ENCODE measurements at places on chromosomes 11 and 22. TPM values are rescaled to one million over a fixed set of nuclear protein-coding genes. Genes with fewer than 3 reads are reported as not detected.

- no peaks in the 10 kb centered on the region for H3K27me3 ChIP-seq
- no peak overlapping the region for H3K27ac ChIP-seq
- H3K36me3 ChIP-seq, result peaks cover 21% of the 10 kb centered on the region
Observed at GRCh38 chr11:764322-765024, 12.8 kb downstream of the GATD1 start.

DNA sequence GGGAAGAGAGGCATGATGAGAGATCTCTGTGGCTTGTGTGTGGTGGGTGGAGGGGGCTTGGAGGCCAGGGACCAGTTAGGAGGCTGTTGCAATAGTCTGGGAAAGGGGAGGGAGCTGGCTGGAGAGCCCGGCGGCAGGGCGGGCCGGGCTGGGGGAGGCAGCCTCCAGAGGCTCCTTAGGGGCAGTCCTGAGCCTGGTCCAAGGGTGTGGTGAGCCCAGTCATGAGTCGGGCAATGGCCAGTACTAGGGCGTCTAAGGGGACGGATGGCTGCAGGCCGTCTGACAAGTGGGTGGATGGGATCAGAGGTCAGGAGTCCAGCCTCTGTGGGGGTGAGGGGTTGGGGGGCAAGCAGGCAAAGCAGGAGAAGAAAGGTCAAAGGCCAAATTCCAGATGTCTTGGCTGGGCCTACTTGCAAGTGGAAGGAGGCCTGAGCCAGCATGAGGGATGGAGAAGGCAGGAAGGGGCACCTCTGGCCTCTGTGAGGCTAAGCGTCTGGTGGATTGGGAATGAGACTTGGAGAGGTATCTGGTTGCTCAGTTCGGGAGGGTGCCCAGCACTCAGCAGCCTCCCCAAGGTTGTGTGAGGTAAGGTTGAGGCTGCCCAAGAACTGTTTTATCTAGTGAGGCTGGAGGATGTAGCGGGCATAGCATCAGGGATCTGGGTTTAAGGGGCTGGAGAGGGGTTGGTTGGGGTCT lies 6.0 kb upstream of the CD248 start:
- peaks cover 7% of the 10 kb centered on the region for H3K4me1 ChIP-seq
- no peaks in the 10 kb centered on the region for H3K36me3 ChIP-seq
- no peak overlapping the region for H3K27ac ChIP-seq
- H3K4me3 ChIP-seq, result no peak overlapping the region

GRCh38 chr11:110479108-110480101 lies 49.7 kb downstream of the FDX1 start:
- no peaks in the 10 kb centered on the region for H3K4me1 ChIP-seq
- H3K27me3 ChIP-seq, result no peaks in the 10 kb centered on the region
- no peak overlapping the region for H3K4me3 ChIP-seq
- H3K27ac ChIP-seq, result no peak overlapping the region

- H3K4me3 ChIP-seq, result no peak overlapping the region
- DNase-seq, result no peak
- H3K36me3 ChIP-seq, result no peaks in the 10 kb centered on the region
- H3K27me3 ChIP-seq, result no peaks in the 10 kb centered on the region
- peaks cover 3% of the 10 kb centered on the region for H3K4me1 ChIP-seq
Observed at GRCh38 chr22:35367331-35367886, 13.5 kb upstream of the HMOX1 start.

- H3K4me3 ChIP-seq, result no peak overlapping the region
- peaks cover 9% of the 10 kb centered on the region for H3K4me1 ChIP-seq
Observed at GRCh38 chr11:129987950-129988349, 14.7 kb downstream of the PRDM10 start.

The PHETA2 gene
- 1.8 TPM for total RNA-seq

DNA sequence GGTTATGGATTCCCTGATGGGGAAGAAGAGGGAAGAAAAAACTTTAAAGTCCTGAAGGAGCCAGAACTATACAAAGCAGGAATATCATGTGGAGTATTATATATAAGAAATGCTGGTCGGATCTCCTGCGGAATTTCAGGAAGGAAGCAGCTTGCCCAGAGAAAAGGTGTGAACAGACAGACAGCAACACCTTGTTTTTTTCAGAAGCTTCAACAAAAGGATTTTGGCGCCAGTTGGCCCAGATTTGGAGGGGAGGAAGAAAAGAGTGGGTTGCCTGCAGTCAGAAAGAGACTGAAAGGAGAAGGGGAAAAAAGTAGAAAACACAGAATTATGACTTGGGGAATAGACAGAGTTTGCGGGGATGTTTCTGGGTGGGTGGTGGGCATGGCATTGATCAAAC lies 45.2 kb downstream of the SEZ6L start:
- no peak for DNase-seq
- no peaks in the 10 kb centered on the region for H3K36me3 ChIP-seq
- H3K4me1 ChIP-seq, result no peaks in the 10 kb centered on the region
- H3K27ac ChIP-seq, result no peak overlapping the region

DNA sequence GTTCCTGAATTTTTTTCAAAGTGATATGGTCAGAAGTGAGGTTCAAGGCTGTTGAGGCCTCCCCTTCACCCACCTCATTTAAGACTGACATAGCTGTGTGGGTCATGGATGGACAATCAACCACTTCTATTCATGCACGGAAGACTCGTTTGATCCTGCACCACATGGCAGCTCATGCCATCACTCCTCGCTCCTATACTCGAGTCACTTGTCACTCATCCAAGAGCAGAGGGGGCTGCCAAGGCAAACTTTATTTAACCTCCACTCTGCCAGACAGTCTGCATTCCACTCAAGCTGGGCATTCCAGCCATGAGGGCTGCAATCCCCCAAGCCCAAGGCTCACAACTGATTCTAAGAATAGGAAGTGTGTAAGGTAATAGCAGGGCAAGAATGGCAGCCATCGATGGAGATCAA lies 34.1 kb downstream of the SNX19 start:
- H3K4me1 ChIP-seq, result no peaks in the 10 kb centered on the region
- DNase-seq, result no peak
- no peak overlapping the region for H3K27ac ChIP-seq
- H3K4me3 ChIP-seq, result no peak overlapping the region
- H3K27me3 ChIP-seq, result no peaks in the 10 kb centered on the region
- H3K36me3 ChIP-seq, result peaks cover 4% of the 10 kb centered on the region

Measured in liver (tissue), 10 donors.